ENCODE measurements at places on chromosomes 2 and 18. TPM values are rescaled to one million over a fixed set of nuclear protein-coding genes. Genes with fewer than 3 reads are reported as not detected.

GAREM1 gene
- total RNA-seq: 9.3 TPM

SERPINB12 gene
- total RNA-seq: not detected

PDE11A gene
- 12.9 TPM for total RNA-seq

RASGRP3 gene
- 13.0 TPM for total RNA-seq

ALK gene
- total RNA-seq: 0.11 TPM

DYSF gene
- total RNA-seq: 208 TPM

CHN1 gene
- 4.2 TPM for total RNA-seq

MFSD2B gene
- total RNA-seq: 0.27 TPM

G6PC2 gene
- not detected for total RNA-seq

TMSB10 gene
- 284 TPM for total RNA-seq

PDCD1 gene
- not detected for total RNA-seq

SLC4A1AP gene
- total RNA-seq: 21.1 TPM

PRKAG3 gene
- 70.2 TPM for total RNA-seq

SERPINB13 gene
- total RNA-seq: not detected

TMEM247 gene
- total RNA-seq: not detected

CHST10 gene
- 5.3 TPM for total RNA-seq

CTAGE1 gene
- total RNA-seq: not detected

GKN1 gene
- total RNA-seq: not detected

GALNT3 gene
- not detected for total RNA-seq

LHCGR gene
- total RNA-seq: not detected

MATN3 gene
- 0.78 TPM for total RNA-seq

KCNG2 gene
- total RNA-seq: 0.54 TPM

HS1BP3 gene
- total RNA-seq: 11.0 TPM

RUFY4 gene
- total RNA-seq: not detected

C1QL2 gene
- not detected for total RNA-seq

SERPINB7 gene
- not detected for total RNA-seq

AKAIN1 gene
- total RNA-seq: not detected

SATB2 gene
- 0.99 TPM for total RNA-seq

FBXO48 gene
- total RNA-seq: 0.97 TPM

STPG4 gene
- not detected for total RNA-seq

XIRP2 gene
- total RNA-seq: 2,931 TPM

GNAL gene
- total RNA-seq: 30.8 TPM

IER3IP1 gene
- total RNA-seq: 12.6 TPM

CCDC121 gene
- total RNA-seq: 2.5 TPM

SPDYA gene
- total RNA-seq: 0.17 TPM

RHBDD1 gene
- total RNA-seq: 22.2 TPM

OTOF gene
- total RNA-seq: 0.34 TPM

ABCB11 gene
- total RNA-seq: not detected

CCDC74A gene
- 0.51 TPM for total RNA-seq

CRACDL gene
- 1.6 TPM for total RNA-seq

NTSR2 gene
- total RNA-seq: 0.22 TPM

RFTN2 gene
- 1.9 TPM for total RNA-seq

CNDP1 gene
- total RNA-seq: not detected

LTBP1 gene
- 17.4 TPM for total RNA-seq

SLC39A10 gene
- 6.8 TPM for total RNA-seq

Data from psoas muscle (tissue), 8 donors.